ENCODE measurements at places on chromosomes 1 and 21.
A peak's percentile ranks its signal among the peaks of the same experiment; 100 is the strongest.

DNA sequence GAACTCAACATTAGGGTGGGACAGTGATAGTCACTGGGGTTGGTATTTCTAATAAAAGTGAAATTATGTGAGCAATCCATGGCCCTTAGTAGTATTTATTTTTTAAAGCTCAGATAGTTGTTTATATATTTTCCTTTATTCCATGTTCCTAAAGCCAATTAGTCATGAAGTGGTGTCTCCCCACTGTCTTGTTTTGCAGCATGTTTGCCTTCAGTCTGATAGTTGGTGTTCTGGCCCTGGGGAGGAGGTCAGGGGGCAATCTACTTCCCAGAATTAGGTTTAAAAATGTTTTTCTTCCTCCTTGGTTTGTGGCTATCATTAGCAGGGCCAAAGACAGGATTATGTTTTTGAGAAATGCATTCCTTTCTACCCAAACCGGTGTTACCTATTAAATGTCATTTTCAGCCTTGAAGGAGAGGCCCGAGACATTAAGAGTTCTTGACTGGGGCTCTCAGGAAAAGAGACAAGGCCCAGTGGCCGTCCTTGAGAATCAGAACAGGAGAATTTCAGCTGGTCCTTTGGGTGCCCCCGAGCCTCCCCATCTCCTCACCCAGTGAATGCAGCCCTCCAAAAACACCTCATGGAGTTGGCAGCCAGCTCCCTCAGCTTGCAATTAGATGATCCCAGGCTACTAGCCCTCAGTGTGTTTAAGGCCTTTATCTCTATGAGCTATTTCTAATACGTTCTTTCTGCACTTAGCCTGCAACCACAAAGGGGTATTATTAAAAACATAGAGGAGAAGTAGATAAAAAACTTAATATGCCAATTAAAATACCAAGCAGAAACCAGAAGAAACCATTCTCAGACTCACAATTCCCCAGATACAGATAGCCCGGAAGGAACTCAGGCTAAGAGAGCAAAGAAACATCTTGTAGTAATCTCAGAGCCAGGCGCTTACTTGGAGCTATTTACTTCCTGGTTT is 71.3 kb upstream of the NGF start:
- no peak for DNase-seq

DNA sequence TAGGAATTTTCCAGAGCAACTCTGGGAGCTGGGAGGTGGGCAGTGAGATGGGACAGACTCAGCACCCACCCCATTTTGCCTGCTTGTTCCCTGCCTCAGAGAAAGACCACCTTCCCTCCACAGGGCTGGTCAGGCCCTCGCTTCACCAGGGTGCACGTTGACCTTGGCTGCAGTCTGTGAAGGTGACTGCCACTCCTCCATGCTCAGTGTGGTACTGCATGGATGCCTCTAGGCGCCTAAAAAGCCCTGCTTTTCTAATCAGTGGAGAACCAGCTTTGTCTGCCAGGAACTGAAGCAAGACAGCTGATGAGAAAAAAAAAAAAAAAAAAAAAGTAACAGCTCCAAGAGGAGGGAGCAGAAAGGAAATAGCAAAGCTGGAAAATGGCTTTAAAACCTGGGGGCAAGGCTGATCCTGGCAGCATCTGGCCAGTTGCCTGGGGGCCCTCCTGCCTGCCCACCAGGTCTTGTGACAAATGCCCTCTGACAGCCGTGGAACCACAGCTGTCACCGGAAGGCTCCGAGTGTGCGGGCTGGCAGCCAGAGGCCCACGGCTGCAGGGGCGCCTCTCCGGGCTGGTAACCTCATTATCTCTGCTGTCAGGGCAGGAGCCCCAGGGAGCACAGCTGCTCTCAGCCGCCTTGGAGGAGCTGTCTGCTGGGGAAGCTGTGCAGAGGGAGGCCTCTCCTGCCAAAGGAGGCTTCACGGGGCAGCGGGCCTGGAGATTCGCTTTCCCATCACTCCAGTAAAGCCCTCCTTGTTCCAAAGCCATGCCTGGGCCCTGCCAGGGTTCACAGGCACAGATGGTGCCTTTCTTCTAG is 13.7 kb downstream of the KIAA1614 start:
- DNase-seq = no peak

- DNase-seq = no peak
Observed at GRCh38 chr1:7474786-7475502, 296.2 kb upstream of the VAMP3 start.

DNA sequence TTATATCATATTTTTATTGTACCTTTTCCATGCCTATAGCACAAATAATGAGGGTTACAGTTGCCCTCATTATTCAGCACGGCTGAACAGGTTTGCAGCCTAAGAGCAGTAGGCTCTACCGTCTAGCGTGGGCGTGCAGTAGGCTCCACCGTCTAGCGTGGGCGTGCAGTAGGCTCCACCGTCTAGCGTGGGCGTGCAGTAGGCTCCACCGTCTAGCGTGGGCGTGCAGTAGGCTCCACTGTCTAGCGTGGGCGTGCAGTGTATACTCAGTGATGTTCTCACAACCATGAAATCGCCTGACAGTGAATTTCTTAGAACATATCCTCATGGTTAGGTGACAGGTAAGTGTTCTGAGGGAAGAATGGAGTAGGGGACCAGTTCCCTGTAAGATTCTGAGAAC is 84.9 kb downstream of the DYRK1A start:
- no peak for DNase-seq

- no peak for DNase-seq
Observed at GRCh38 chr1:33005838-33006421, 30.8 kb downstream of the AK2 start.

DNA sequence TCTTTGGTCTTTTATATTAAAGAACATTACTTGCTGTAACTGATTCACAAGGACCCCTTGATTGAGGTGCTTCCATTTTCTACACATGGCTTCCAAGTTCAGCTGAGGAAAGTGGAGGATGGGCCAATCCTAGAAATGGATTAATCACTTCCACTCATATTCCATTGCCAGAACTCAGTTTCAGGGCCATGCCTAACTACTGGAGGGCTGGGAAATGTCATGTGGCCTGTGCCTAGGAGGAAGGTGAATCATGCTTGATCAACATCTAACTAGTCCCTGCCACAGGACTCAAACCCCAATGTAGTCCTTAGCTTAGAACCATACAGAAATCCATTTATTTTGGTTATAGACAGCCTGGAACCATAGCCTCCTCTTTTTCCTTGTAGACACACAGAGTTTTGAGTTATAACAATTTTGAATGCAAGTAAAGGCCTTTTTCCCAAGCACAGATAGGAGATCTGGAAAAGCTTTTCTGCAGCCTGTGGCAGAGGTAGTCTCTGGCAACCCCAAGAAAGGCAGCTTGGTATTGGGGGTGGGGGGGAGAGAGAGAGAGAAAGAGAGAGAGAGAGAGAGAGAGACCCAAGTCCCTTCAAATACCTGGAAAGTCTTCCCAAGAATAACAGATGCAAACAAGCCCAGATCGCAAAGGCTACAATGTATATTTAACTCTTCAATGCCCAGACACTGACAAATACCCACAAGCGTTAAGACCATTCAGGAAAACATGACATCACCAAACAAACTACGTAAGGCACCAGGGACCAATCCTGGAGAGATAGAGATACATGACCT is 12.5 kb downstream of the MAST2 start:
- DNase-seq = no peak

- DNase-seq = no peak
Observed at GRCh38 chr1:234922987-234923386, 205.7 kb downstream of the TOMM20 start.

DNA sequence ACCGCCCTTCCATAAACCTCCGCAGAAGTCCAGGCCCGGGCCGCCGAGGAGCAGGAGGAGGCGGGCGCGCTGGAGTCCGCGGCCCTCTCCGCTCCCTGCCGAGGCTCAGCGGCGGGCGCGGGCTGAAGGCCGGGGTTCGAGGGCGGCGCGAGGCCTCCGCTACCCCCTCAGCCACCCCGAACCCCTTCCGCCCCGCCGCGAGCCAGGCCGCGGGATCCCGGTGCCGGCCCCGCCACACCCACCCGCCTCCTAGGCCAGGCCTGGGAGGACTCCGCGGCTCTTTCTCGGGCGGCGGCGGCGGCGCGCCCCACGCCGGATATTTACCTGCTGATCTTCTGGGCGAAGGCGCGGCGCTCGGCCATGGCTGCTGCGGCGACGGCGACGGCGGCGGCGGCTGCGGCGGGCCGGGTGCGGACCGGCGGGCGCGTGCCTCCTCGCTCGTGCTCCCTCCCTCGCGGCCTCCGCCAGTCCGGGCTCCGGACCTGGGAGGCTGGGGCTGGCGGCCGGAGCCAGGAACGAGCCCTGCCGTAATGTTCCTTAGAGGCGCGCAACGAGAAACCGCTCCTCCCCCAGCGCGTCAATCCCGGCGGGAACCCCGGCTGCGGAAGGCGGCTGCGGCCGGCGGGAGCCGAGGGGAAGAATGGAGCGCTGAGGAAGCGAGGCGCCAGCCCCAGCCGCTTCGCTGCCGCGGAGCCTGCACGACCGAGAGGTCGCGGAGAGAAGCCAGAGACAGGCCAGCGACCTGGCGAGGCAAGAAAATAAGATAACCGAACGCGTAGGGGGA is at the start of gene DOCK7:
Gene DOCK7, minus strand, starts transcription at position 484 of the 784 bp plus-strand sequence. Its CDS starts 122 bp downstream, at position 362.
- peak; percentile 18 for DNase-seq

GRCh38 chr1:170494369-170494768 is 37.6 kb upstream of the GORAB start:
- DNase-seq = no peak

GRCh38 chr1:114353262-114353661 is 157.7 kb downstream of the TRIM33 start:
- peak; percentile 30 for DNase-seq

- DNase-seq = no peak
Observed at GRCh38 chr1:91776068-91776794, 109.7 kb downstream of the TGFBR3 start.

DNA sequence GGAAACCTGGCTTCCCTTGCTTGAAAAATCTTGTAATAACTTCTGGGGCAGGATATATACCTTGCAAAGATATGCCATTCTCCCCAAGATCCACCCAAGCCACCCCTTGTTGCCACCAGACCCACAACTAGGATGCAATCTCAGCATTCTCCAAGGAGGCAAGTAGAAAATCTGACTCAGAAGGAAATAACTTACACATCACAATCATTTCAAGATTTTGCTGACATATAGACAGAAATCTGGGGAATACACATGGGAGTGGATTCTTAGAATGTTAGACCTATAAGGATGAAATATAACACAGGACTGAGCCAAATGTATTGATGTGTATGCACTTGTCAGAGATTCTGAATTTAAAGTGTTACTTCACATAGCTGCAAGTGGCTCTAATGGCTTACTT is 14.8 kb upstream of the ZDHHC18 start:
- no peak for DNase-seq

DNA sequence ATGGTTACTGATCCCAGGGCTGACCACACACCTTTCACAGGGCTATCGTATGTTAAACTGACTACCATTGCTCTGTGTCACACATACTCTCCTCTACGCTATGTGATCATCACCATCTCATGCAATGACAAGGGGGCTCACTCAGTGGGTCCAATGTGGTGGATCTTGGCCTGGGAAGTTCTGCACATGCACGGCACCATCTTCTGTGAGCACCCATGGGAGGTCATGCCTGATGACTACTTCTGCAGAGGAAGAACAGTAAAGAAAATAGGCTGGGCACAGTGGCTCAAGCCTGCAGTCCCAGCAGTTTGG is 60.0 kb upstream of the FOXD3 start:
- DNase-seq = no peak

- no peak for DNase-seq
Observed at GRCh38 chr1:36008546-36009197, 75.2 kb upstream of the TEKT2 start.

DNA sequence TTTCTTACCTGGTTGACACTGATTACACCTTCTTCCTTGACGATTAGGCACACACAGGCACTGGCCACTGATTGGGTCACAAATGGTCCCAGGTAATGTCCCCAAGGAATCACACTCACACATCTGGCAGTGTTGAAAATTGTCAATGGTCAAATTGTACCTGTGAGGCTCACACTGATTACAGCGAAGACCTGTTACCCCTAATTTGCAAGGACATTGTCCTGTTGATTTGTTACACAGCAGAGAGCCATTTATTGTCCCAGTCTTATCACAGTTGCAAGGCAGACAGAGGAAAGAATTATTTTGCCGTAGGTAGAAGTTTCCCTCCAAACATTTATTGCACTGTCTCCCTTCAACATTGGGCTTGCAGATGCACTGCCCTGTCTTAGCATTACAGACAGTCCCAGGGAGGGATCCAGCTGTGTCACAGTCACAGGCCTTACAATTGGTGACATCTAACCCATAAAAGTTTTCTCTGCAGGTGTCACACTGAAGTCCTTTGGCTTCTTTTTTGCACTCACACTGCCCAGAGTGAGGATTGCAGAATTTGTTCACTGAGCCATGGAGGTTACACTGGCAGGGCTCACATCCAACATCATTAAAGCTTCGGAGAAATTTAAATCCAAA is 176.6 kb downstream of the USH2A start:
- DNase-seq = no peak

DNA sequence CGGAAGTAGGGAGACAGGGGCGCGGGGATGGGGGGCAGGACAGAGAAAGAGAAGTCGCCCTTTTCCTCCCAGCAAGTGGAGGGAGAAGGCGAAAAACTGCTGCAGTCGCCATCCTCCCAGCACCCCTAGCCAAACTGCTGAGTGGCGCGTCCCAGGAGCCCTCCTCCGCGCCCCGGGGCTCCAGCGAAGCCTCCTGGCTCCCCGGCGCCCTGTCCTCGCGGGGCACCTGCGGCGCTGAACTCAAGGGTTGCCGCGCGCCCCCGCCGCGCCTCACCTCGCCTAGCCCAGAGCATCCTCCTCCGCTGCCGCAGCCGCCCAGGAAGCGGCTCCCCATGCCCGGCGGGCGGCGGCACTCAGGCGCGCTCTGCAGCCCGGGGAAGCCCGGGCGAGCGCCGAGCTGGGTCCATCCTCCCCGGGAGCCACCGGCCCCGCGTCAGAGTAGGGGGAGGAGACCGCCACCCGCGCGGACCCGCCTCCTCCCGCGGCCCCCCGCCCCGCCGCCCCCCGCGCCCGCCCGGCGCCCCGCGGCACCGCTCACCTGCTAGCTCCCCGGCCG is at the start of gene DAB1:
Gene DAB1, minus strand, starts transcription at position 405 of the 556 bp plus-strand sequence. CDS start 133,030 bp downstream, outside the sequence.
- no peak for DNase-seq

DNA sequence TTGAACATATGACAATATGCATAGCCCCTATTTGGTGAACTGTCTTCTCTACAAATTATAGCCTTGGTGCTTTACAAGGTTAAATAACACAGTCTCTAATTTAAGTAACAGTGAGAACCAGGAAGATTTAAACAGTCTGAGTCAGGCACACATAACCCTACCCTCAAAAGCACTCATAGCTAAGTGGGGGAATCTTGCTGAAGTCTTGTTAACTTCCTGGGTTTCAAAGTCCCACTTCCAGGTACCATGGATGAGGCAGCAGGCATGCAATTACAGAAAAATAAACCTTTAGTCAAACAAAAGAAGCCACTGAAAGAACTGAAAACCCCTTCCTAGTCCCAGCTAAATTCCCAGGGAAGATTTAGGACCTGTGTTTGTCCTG is 147.6 kb downstream of the PBX1 start:
- no peak for DNase-seq

Data from SHP77 treated with DMSO at 0.1 percent for 48 hours (cell line).